ENCODE measurements at places on chromosomes 7 and 10. TPM values are rescaled to one million over a fixed set of nuclear protein-coding genes. Genes with fewer than 3 reads are reported as not detected.

- DNase-seq = no peak
- no peak overlapping the region for H3K4me3 ChIP-seq
- no peaks in the 10 kb centered on the region for H3K36me3 ChIP-seq
Measured at GRCh38 chr10:97820096-97820704, 29.4 kb upstream of the GOLGA7B start.

The MRLN gene
- not detected for total RNA-seq

GRCh38 chr10:31000867-31001266, 30.8 kb downstream of the ZNF438 start:
- peaks cover 7% of the 10 kb centered on the region for H3K4me1 ChIP-seq
- no peaks in the 10 kb centered on the region for H3K27me3 ChIP-seq
- no peak overlapping the region for H3K27ac ChIP-seq
- no peak for DNase-seq

DNA sequence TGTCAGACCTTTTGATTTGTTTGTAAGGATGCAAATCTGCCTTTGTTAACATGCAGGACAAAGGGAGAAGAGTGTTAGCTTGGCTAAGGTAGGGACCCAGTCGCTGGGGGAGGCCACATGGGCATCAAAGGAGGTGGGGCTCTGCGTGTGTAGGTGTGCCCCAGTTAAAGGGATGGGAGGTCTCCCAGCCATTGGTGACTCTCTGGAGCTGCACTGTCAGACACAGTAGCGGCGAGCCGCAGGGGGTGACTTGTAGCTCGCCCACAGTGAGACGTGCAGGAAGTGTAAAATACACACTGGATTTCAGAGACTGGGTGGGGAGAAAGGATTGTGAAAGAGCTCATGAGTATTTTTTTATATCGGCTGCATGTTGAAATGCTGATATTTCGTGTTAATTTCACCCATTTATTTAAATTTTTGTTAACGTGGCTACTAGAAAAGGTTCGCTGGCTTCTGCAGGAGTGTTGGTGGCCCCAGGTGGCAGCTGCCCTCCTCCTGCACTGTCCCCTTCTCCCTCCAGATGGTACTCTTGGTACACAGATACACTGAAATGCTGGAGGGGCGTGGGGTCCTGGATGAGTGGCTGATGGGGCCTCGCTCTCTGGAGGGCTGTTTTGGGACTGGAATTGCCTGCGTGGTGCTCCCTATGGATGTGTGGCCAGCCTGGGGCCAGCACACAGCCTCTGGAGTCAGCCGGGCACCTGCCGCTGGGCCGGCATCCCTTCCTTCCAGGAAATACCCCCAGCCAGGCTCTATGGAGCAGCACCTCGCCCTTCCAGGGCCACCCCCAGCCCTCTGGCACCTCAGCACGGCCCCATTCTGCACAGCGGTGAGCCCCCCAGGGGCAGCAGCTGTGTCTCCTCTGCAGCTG, 59.2 kb downstream of the LHPP start:
- DNase-seq = no peak
- H3K4me1 ChIP-seq = peaks cover 22% of the 10 kb centered on the region
- H3K27ac ChIP-seq = no peak overlapping the region
- no peaks in the 10 kb centered on the region for H3K27me3 ChIP-seq
- H3K4me3 ChIP-seq = no peak overlapping the region

GRCh38 chr10:114761205-114762193, 60.1 kb upstream of the FHIP2A start:
- H3K36me3 ChIP-seq = no peaks in the 10 kb centered on the region
- no peak for DNase-seq
- no peaks in the 10 kb centered on the region for H3K27me3 ChIP-seq
- no peak overlapping the region for H3K4me3 ChIP-seq
- no peaks in the 10 kb centered on the region for H3K4me1 ChIP-seq

GRCh38 chr7:4610768-4611467, 71.2 kb upstream of the FOXK1 start:
- H3K4me1 ChIP-seq = peaks cover 18% of the 10 kb centered on the region
- DNase-seq = peak; percentile 59
- no peak overlapping the region for H3K27ac ChIP-seq
- no peaks in the 10 kb centered on the region for H3K27me3 ChIP-seq

The HOGA1 gene
- total RNA-seq = not detected

The DOCK1 gene
- total RNA-seq = 45.5 TPM

The EPHA1 gene
- 31.9 TPM for total RNA-seq

DNA sequence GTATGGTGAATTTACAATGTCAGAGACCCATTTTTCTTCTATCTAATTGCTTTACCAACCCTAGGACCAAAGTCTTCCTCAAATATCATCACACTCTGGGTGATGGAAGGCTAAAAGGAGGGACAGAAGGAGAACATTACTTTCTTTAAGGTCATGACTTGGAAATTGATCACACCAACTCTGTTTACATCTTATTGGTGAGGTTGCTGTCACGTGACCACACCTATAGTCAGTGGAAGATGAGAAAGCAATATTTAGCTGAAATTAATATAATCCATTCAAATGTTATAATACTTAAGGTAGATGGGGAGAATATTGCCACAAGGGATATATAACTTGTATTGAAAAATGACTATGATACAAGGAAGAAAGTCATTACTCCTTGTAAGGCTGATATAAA, 183.6 kb upstream of the SMIM30 start:
- DNase-seq = no peak
- no peaks in the 10 kb centered on the region for H3K36me3 ChIP-seq
- H3K27ac ChIP-seq = no peak overlapping the region
- no peak overlapping the region for H3K4me3 ChIP-seq
- H3K27me3 ChIP-seq = no peaks in the 10 kb centered on the region
- H3K4me1 ChIP-seq = no peaks in the 10 kb centered on the region

The AKR1C1 gene
- 63.4 TPM for total RNA-seq

The OR2A12 gene
- total RNA-seq = not detected

- H3K4me3 ChIP-seq = no peak overlapping the region
- peak; percentile 90 for DNase-seq
- H3K4me1 ChIP-seq = peaks cover 50% of the 10 kb centered on the region
- peak overlapping the region; percentile 80 for H3K27ac ChIP-seq
Measured at GRCh38 chr10:110076559-110077318, 69.0 kb downstream of the ADD3 start.

- no peak overlapping the region for H3K27ac ChIP-seq
- no peaks in the 10 kb centered on the region for H3K36me3 ChIP-seq
- H3K27me3 ChIP-seq = no peaks in the 10 kb centered on the region
- no peak overlapping the region for H3K4me3 ChIP-seq
- DNase-seq = no peak
- H3K4me1 ChIP-seq = no peaks in the 10 kb centered on the region
Measured at GRCh38 chr10:66671064-66671463, 254.8 kb upstream of the LRRTM3 start.

The XRCC2 gene
- 0.58 TPM for total RNA-seq

The ACHE gene
- total RNA-seq = not detected

The NDUFA5 gene
- total RNA-seq = 1.2 TPM

GRCh38 chr7:153523320-153524015, 528.7 kb upstream of the DPP6 start:
- peak overlapping the region; percentile 80 for H3K27ac ChIP-seq
- no peaks in the 10 kb centered on the region for H3K36me3 ChIP-seq
- H3K4me3 ChIP-seq = no peak overlapping the region
- no peaks in the 10 kb centered on the region for H3K27me3 ChIP-seq
- no peaks in the 10 kb centered on the region for H3K4me1 ChIP-seq
- DNase-seq = no peak

The CUBN gene
- total RNA-seq = under 0.01 TPM

Data from stomach (tissue), 19 donors.